Stimulated activated naive CD4-positive, alpha-beta T cell treated with Interleukin-2 at 50 U/mL for 16 hours (primary cell): ENCODE measurements at places on chromosomes 12 and 14.
A peak's percentile ranks its signal among the peaks of the same experiment; 100 is the strongest.

GRCh38 chr12:2332236-2332635 lies 279.4 kb downstream of the CACNA1C start:
- DNase-seq: no peak

- DNase-seq: no peak
Observed at GRCh38 chr12:97167598-97167997, 260.5 kb downstream of the NEDD1 start.

GRCh38 chr12:29148911-29149690 lies at the start of gene FAR2:
Gene FAR2 (plus strand): TSS chr12:29149278. CDS start chr12:29270450, 121,172 bp downstream.
- peak; percentile 44 for DNase-seq

- DNase-seq: no peak
Observed at GRCh38 chr12:40915172-40915571, 222.9 kb downstream of the CNTN1 start.

GRCh38 chr14:75274899-75275569 lies 3.6 kb upstream of the FOS start:
- peak; percentile 15 for DNase-seq

- no peak for DNase-seq
Observed at GRCh38 chr14:59332727-59333126, 132.5 kb downstream of the GPR135 start.

GRCh38 chr14:50109342-50109741 lies 7.0 kb downstream of the VCPKMT start:
- DNase-seq: no peak

GRCh38 chr14:74347795-74348100 lies 523 bp upstream of the VRTN start:
- DNase-seq: no peak

- DNase-seq: no peak
Observed at GRCh38 chr14:90652626-90653025, 163.6 kb downstream of the TTC7B start.

GRCh38 chr14:102539544-102540314 lies 30.2 kb upstream of the ANKRD9 start:
- no peak for DNase-seq

- no peak for DNase-seq
Observed at GRCh38 chr12:94207467-94207848, 59.1 kb downstream of the PLXNC1 start.

DNA sequence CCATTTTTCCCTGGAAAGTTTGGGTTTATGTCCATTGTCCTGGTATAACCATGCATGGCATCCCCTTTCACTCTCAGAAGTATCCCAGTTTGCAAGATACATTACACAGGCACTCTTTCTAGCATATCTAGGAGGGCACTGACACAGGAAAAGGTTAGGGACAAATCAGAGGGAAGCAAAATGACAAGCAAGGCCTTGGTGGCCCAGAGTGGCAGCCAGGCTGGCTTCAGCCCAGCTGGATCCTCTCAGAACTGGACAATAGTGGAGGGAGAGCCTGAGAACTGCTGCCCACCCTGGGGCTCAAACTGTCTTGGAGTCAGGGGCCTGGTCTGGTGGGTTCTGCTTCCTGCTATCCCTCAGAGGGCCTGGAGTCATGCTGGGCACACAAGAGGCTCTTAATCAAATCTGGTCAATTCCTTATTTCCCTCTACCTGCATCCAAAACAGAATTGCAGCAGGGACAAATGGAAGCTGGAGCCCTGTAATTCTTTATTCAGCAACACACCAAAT lies 2.6 kb downstream of the VDR start:
- no peak for DNase-seq

- DNase-seq: no peak
Observed at GRCh38 chr12:120078868-120079267, 37.7 kb downstream of the RAB35 start.

DNA sequence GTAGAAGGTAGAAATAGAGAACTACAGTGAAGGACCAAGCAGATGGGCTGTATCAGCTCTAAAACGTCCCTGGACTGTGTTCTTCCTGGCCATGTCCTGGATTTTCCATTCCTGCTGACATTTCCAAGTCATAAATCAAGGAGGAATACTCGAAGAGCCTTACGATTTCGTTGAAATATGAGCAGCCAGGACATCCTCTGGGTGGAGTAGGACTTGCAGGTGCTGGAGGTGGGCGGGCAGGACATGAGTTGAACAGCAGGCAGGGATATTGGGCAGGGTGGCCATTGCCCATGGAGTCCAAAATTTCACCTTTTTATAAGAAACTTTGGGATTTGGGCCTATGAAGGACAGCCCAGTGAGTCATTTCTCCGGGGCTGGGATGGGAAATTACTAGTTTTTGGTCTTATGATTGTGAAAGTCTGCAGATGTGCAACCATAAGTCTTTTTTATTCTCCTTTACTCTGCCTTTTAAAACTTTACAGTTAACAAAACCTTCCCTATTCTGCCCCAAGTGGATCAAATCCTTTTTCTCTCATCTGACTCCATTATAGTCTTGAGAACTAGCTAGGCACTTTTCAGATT lies 88.8 kb downstream of the TMX1 start:
- no peak for DNase-seq

GRCh38 chr14:104705340-104706047 lies 16.1 kb downstream of the INF2 start:
- no peak for DNase-seq

DNA sequence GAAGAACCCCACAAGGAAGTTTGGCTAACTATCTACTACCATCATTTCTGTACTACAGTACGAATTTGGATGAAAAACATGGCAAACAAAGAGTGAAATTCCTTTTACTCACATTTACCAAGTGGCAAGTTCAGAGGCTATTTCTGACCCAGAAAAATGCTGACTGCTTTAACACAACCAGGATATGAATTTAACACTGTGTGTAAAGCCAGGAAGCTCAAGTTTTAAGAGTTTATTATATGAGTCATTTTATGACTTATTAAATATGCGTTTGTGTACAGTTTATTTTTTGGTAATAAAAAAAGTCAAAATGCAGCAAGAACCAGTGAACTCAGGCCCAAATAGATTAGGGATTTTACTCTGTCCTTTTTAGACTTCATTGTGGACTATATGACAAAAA lies 58.4 kb upstream of the STAC3 start:
- no peak for DNase-seq

GRCh38 chr12:132344601-132345000 lies 15.2 kb upstream of the GALNT9 start:
- no peak for DNase-seq

- no peak for DNase-seq
Observed at GRCh38 chr12:111807232-111807631, 34.8 kb upstream of the MAPKAPK5 start.

GRCh38 chr12:122858171-122858570 lies 22.9 kb downstream of the HIP1R start:
- no peak for DNase-seq

DNA sequence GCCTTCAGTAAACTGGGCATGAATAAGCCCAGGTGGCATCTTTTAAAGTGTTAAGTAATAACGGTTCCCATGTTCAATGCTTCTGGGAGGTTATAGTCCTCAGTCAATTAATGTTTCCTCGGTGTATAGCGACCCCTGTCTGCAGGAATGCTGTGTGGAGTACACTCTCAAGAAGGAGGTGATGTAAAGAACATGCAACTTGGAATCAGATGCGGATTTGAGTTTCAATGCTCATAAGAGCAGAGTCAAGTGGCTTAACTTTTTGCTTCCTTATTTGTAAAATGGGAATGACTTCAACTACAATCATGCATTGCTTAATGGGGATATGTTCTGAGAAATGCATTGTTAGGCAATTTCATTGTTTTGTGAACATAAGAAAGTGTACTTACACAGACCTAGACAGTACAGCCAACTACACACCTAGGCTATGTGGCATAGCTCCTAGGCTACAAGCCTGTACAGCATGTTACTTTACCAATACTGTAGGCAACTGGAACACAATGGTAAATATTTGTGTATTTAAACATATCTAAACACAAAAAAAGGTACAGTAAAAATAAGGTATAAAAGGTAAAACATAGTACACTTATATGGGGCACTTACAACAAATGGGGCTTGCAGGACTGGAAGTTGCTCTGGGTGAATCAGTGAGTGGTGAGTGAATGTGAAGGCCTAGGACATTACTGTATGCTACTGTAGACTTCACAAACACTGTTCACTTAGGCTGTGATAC lies 6.7 kb upstream of the MRPS35 start:
- DNase-seq: peak; percentile 42

DNA sequence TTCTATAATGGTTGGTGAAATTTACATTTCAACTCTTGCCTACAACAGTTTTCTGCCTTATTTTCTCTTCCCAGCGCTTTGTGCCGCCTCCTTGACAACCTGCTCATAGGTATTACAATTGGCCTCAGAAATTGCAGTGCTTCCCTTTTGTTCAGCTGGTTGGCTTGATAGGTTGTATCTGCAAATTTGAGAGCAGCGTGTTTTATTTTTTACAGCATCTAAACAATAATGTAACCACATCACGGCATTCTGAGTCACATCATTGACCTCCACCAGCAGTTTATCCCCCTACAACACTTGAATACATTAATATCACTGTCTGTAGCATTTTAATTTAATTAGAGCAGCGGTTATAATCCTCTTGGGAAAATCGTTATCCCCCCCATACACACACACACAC lies 99.4 kb downstream of the ETV6 start:
- no peak for DNase-seq

- DNase-seq: no peak
Observed at GRCh38 chr12:9264546-9264945, 56.4 kb upstream of the PZP start.

DNA sequence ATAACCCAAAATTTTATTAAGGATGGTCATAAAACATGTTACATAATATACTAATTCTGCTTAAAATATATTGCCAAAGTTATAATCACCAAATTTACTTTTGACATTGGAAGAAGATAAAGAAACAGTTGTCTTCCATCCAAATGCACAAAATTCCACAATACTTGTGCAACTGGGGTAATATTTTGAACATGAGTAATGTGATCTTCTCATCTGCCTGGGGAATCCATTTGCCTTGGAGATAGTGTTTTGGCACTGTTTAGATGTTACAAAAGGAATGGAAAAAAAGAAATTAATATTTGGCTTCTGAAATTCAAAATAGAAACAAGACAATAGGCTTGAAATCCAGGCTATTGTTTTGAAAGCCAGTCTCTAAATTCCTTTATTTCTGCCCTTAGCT lies 9.1 kb downstream of the GPR19 start:
- no peak for DNase-seq

- no peak for DNase-seq
Observed at GRCh38 chr14:87002776-87003175, 990.2 kb downstream of the GALC start.
